ENCODE measurements at places on chromosomes 7 and 10.
A peak's percentile ranks its signal among the peaks of the same experiment; 100 is the strongest.

- DNase-seq = no peak
Observed at GRCh38 chr7:34281260-34281659, 375.9 kb downstream of the BMPER start.

GRCh38 chr10:28169525-28169924 is 133.3 kb downstream of the MPP7 start:
- no peak for DNase-seq

- DNase-seq = no peak
Observed at GRCh38 chr7:7972128-7972527, 3.5 kb downstream of the GLCCI1 start.

DNA sequence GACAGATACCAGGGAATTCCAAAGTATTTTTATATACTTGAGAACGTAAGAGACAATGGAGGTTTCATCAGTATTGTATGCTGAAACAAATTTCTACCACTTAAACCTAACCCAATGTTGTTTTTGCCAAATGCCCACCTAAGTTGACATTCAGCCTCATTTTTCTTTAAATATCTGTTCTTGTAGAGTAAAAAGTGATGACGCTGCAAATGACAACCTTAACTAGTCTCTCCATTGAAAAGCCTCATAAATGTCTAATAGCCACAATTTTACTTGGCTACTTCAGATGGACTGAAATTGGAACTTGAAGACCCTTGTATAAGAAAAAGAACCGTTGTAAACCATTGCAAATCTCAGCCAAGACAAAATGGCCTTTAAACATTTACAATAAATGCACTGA is 176.9 kb downstream of the CRPPA start:
- DNase-seq = no peak

GRCh38 chr7:131642429-131642828 is 86.0 kb upstream of the PODXL start:
- no peak for DNase-seq

DNA sequence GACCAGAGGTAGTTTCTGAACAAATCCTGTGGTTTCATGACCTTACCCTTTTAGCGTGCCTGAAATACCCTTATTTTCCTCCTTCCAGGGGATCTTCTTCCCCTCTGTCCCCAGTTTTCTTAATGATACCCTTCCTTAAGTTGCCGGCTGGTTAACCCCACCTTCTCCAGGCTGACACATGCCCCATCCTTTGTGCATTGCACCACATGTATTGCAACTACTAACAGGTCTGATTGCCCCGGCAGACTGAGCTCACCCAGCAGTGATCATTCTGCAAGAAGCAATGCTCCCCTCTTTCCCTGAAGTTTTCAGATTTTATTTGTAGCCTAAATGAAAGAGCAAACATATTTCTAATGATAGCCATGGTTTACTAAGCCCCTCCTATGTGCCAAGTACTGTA is 108.2 kb downstream of the HIP1 start:
- DNase-seq = no peak

DNA sequence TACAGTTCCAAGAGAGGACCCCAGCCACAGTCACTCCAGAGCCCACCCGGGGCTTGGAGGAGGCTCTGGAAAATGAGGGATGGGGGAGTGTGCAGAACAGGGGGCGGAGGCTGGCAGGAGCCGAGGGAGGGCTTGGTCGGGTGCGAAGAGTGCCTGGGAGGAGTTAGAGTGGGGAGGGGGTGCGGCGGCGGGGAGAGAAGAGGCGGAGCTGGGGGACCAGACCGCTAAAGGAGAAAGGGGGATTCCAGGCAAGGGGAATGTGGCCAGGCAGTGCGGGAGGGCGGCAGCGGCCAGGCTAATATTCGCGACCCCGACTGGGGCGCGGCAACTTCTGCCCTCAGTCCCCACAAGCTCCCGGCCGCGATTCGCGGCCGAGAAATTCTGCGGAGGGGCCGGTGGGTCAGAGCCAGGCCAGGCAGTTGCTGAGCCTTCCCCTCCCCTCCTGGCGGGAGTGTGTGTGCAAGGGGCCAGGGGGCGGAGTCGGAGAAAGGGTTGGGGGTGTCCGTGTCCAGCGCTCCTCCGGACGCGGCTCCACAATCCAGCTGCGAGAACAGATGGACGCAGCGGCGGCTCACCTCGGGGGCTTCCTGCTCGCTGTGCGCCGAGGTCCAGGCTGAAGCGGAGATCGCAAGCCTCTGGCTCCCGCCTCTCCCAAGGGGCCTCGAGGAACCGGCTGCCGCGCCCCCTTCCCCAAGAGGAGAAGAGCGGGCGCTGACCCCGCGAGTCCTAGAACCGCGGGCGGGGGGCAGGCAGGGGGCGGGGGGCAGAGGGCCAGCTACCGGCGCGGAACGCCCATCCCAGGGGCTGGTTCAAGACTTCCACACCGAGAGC is 612 bp upstream of the SLC18A3 start:
- no peak for DNase-seq

- DNase-seq = no peak
Observed at GRCh38 chr7:13540429-13540828, 449.0 kb downstream of the ETV1 start.

GRCh38 chr7:74018246-74018895 is 9.6 kb upstream of the ELN start:
- DNase-seq = no peak

DNA sequence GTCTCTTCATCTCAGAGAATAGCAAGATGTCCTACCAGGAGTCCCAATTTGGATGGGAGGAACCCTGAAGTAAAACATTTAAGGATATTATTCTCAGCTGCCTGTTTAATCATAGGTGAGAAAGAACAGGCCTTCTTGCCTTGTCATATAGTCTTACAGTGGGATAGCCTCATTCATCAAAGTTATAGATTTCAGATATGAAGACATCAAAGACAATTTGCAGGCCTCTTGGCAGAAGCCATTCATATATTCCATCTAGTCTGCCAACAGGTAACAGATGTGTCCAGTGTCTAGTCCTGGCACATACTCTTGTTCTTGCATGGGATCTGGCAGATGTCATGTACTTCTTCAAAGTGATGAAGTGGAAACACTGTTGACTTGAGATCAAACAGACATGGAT is 601.3 kb upstream of the GHITM start:
- DNase-seq = no peak

- DNase-seq = no peak
Observed at GRCh38 chr7:124992851-124993562, 63.4 kb upstream of the POT1 start.

DNA sequence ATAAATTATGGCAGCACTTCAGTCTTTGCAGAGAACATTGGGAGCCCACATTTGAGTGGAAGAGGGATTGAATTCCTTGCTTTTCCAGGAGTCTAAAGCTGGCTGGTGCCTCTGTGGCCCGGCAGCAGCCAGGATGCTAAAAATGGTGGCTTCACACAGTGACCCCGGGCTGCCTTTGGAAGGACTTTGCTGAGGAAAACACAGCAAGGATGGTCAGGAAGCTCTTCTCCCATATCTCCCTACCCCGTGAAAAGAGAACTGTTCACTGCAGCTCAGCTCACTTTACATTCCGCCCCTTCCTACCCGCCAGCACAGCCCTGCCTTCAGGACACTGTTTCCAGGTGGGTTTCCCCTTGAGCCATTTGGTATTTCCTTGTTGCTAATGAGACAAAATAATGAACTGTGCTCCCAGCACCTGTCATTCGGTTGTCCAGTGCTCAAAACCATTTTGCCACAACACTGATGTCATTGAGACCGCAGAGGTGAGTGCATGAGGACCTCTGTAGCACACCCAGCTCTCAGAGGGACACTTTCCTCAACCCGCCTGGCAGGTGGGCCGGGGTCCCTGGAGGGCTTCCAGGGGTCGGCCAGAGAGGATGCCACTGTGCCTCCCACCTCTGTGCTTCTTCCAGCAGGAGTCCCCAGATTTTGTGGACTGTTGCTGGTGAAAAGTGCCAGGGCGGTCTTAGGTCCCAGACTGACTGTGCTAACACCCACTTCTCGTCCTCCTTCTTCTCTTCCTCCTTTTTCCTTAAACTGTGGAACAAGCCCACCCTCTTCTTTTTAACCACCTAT is 255.7 kb upstream of the PPP2R2D start:
- no peak for DNase-seq

- DNase-seq = no peak
Observed at GRCh38 chr10:96309628-96310320, 5.5 kb downstream of the DNTT start.

DNA sequence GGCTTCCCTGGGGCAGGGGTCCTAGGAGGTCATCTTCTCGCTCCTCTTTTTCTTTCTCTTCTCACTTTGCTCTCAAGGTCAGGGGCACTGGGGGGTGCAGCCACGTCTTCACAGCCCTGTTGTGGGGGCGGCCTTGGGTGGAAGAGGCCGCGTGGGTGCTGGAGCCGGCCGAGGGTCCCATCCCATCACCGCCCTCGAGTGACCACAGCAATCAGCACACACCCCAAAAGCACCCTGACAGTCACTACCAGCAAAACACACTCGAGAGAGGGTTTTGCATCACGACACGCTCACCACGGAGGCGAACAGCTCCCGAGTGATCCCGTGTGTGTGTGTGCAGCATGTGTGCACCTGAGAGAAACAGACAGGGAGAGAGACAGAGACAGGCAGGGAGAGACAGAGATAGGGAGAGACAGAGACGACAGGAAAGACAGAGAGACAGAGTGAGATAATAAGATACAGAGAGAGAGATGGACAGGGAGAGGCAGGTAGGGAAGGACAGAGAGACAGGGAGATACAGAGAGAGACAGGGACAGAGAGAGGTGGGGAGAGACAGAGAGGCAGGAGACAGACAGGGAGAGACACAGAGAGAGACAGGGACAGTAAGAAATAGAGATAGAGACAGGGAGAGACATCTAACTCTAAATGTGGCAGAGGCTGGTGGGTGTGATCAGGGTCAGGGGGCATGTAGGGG is 100.9 kb downstream of the WDR37 start:
- no peak for DNase-seq

GRCh38 chr10:92290076-92290836 is 622 bp downstream of the CPEB3 start:
- DNase-seq = peak; percentile 14

- no peak for DNase-seq
Observed at GRCh38 chr10:130138479-130138866, 2.3 kb downstream of the GLRX3 start.

GRCh38 chr10:124296813-124297788 is 121.6 kb downstream of the OAT start:
- no peak for DNase-seq

DNA sequence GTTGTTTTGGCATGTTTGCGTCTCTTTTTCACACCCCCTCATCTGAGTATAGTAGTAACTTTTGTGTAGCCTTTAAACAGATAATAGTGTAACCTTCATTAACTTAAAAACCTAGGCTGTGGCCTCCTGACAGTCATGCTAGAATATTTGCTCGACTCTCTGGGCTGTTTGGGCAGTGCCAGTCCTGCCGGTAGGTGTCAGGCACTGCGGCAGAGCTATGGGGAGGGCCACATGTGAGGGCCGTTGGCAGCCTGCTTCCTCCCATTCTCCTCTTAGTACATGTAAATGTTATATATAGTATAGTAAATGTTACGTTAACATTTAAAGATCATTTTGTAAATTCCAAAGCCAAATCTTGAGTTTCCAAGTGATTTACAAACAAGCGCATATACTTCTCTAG is 26.1 kb downstream of the BCCIP start:
- no peak for DNase-seq

- DNase-seq = no peak
Observed at GRCh38 chr7:95264363-95264891, 59.9 kb downstream of the PON1 start.

DNA sequence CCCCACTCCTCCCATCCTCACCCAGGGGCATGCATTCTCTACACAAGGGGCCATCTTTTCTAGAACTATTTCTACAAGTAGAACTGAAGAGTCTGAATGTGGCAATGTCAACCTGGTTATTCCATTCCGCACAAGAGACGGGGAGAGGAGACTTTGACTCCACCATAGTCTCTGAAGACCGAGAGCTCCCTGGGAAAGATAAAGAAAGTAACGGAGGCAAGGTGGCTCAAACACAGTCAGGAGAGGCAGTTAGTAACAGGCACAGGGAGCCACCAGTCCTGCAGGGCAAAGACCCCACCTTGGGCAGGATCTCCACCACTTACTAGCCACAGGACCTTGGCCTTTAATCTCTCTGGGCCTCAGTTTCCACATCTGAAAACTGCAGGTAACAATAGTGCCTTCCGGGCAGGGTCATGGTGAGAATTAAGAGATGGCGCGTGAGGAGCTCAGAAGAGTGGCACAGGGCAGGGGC is 100.3 kb downstream of the TNS3 start:
- no peak for DNase-seq

DNA sequence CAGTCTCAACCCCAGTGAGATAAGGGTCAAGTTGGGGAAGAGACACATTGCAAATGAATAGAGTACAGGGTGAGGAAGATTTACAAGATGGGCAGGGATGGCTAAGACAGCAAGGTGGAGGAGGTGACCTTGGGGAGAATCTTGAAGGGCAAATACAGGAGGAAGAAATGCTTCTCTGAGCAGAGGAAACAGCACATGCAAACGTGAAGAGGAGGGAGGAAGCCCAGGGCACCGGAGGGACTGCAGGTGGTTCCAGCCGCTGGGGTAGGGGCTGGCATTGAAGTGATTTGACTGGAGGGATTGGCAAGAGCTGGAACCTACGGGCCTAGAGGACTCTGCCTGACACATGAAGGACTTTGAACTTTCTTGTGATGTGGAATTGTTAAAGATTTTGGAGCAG is 14.6 kb downstream of the PLAU start:
- DNase-seq = no peak

GRCh38 chr10:119250641-119251314 is 43.4 kb downstream of the GRK5 start:
- DNase-seq = no peak
